Activated effector memory CD4-positive, alpha-beta T cell treated with anti-CD3 and anti-CD28 coated beads, Interleukin-2, amount 50 U/mL, for 16 hours (primary cell): ENCODE measurements at places on chromosomes 4 and X.

GRCh38 chr4:123352240-123352945 lies 44.2 kb upstream of the SPRY1 start:
- DNase-seq, result no peak

DNA sequence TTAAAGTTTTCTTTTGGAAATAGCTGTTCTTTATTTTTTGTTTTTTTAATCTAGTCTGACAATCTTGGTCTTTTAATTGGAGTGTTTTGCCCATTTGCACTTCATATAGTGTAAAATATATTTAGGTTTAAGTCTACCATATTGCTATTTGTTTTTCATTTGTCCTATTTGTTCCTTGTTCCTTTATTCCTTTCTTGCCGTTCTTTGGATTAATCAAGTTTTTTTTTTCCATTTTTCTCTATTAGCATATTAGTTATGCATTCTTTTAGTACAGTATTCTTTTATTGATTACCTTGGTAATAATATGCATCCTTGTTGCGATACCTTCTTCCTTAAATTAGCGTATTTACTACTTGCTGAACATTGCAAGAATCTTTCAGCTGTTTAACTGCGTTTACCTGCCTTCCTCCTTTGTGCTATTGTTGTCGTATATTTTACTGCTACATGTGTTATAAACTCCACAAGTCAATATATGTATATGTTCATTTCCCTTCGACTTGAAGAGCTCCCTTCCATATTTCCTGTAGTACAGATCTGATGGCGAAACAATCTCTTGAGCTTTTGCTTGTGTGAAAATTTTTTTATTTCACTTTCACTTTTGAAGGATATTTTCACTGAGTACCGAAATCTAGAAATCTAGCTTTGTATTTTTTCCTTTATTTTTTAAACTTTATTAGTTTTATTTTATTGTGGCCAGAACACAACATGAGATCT lies 23.9 kb upstream of the RNF212 start:
- no peak for DNase-seq

DNA sequence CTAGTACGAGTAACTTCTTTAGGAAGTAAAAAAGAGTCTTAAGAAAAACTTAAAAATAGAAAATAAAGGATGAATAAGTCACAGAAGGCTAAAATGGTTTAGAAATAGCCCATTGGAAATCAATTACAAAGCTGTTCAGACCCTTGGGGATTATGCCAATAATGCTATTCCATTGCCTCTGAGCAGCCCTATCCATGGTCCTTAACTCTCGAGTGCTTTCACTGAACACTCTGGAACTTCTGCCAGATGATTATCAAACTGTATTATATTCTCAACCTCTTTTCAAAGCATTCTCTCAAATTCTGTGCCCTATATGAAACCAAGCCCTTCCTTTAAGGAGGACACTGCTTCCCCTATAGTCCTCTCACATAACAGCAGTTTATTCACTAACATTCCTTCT lies 17.0 kb downstream of the SLC9B1 start:
- DNase-seq, result no peak

DNA sequence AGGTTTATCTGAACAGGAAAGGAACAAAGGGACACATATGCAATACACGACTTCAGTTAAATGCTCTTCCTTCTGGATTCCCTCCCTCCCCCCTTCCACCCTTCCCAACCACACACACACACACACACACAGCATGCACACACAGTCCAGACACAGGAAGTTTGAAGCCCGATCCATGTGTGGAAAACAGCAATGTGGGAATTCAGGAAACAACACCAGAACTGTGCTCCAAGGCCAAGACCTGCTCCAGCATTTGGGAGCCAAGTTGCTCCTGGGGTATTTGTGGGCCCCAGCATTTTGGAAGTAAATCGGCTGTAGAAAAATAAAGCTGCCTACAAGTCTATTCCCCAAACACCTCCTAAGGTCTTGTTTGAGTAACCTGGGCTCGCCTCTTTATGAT lies 5.6 kb upstream of the AMOT start:
- no peak for DNase-seq

GRCh38 chrX:47174846-47175587 lies 18.6 kb upstream of the UBA1 start:
- DNase-seq, result peak; percentile 13

GRCh38 chr4:15675356-15675755 lies 6.3 kb upstream of the FAM200B start:
- DNase-seq, result no peak

DNA sequence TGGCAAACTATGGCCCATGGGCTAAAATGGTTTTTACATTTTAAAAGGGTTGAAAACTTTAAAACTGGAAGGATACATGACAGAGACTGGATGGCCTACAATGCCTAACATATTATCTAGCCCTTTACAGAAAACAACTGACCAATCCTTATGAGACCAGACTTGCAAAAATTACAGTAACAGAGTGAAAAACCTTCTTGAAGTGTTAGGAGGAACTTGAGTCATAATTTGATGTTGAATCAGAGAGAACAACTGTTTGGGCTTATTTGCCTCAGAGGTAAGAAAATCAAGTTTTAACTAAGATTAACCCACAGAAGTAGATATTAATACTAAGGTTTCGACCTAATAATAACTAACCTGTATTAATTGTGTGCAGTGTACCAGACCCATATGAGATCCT lies 12.4 kb upstream of the NAP1L5 start:
- DNase-seq, result no peak

GRCh38 chrX:9598344-9598743 lies 133.5 kb downstream of the TBL1X start:
- no peak for DNase-seq

DNA sequence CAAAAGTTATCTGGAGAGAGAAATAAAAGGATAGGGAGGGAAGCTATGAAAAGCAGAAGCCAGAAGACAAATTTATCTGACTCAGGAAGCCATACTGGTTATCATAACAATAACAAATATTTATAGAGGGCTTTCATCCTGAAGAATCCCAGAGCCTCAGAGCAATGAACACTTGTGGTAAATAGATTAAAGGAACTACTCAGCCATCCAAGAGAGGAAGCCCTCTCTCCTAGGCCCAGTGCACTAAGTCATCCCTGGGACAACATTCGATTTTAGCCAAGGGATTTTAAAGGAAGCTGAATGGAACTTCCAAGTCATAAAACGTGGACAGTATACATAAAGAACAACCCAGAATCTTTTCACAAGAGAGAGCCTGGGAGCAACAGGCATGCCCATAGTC lies 76.9 kb downstream of the COL4A6 start:
- no peak for DNase-seq

DNA sequence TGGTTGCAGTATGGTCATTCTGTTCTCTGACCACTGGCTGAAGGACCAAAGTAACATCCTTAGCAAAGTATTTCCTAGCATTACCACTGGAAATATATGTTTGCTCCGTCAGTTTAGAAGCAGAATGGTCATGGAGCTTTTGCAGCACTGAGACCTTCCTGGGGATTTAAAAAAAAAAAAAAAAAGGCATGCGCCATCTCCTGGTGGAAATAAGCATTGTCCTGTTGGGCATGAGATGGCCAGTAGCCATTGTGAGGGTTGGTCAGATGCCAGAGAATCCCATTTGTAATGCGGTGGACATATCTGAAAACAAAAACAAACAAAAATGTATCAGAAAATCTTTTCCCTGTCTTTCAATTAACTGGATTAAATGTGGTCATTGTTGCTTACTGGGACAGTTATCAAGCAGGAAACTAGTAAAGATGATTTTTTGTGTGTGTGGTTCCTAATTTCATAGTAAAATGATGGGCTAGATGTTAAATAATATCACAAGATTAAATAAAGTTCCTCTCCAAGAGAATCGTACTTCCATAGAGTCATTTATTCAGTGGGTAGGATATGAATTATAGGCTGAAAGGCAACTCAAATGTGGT lies 139.6 kb downstream of the SOWAHB start:
- DNase-seq, result no peak

DNA sequence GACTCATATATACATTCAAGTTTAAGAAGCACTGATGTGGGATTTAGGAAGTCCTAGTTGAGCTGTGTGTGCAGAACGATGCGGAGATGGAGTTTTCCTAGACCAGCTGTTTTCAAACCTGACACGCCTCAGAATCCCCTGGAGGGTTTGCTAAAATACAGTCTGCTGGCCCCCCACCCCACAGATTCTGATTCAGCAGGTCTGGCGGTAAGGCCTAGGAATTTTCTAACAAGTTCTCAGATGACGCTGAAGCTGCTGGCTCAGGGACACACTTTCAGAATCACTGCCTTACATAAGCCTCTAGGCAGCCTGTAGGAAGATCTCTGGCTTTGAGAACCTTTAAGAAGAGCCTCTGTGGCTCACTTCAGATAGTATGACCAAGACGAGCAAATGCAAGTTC lies 73.1 kb downstream of the PHEX start:
- no peak for DNase-seq

DNA sequence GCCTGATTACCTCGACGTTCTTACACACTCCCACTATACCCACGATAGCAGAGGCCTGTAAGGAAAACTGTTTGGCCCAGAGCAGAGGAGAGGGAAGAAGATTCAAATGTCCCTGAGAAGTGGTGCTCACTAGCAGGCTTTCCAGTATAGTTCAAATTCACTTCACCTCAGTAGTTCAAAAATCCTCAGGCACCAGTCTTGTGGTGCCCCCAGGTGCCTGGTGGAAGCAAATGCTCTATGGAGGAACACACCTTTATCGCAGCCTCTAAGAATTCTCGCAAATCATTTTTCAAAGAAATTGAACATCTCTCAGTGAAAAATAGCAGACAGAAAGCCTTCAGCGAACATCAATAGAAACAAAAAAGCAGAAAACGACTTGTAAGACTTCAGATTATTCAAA lies 12.2 kb upstream of the MTMR1 start:
- no peak for DNase-seq

DNA sequence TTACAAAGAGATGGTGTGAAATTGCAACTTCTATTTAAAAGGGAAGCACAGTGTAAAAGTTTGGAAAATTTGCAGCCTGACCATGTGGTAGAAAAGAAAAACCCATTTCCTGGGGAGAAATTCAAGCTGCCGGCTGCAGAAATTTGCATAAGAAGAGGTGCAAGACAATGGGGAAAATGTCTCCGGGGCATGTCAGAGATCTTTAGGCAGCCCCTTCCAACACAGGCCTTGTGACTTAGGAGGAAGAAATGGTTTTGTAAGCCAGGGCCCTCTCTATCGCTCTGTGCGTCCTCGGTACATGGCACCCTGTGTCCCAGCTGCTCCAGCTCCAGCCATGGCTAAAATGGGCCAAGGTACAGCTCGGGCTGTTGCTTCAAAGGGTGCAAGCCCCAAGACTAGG lies 40.4 kb downstream of the CCDC158 start:
- DNase-seq, result no peak

GRCh38 chr4:7610022-7610670 lies 175.4 kb upstream of the PSAPL1 start:
- no peak for DNase-seq

DNA sequence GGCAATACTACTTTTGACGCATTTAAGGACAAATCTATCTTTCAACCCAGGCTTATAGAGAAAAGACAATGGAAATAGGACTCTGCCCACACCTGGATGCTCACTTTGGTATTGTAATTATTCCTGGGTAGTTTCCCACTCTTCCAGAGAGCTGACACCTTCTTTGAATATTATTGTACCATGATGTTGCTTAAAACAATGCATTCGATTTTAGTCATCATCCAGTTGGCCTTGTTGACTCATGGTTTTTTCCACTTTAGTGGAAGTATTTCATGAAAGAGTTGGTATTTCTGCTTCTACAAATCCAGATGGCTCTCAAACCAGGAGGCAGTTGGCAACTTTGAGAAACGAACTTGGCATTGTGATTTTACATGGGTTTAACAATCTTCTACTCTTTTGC lies 124.2 kb downstream of the ENOX2 start:
- no peak for DNase-seq

- DNase-seq, result no peak
Measured at GRCh38 chr4:91681544-91681943, 622.2 kb upstream of the GRID2 start.

- DNase-seq, result no peak
Measured at GRCh38 chr4:84965553-84966381, 723 bp downstream of the WDFY3 start.

DNA sequence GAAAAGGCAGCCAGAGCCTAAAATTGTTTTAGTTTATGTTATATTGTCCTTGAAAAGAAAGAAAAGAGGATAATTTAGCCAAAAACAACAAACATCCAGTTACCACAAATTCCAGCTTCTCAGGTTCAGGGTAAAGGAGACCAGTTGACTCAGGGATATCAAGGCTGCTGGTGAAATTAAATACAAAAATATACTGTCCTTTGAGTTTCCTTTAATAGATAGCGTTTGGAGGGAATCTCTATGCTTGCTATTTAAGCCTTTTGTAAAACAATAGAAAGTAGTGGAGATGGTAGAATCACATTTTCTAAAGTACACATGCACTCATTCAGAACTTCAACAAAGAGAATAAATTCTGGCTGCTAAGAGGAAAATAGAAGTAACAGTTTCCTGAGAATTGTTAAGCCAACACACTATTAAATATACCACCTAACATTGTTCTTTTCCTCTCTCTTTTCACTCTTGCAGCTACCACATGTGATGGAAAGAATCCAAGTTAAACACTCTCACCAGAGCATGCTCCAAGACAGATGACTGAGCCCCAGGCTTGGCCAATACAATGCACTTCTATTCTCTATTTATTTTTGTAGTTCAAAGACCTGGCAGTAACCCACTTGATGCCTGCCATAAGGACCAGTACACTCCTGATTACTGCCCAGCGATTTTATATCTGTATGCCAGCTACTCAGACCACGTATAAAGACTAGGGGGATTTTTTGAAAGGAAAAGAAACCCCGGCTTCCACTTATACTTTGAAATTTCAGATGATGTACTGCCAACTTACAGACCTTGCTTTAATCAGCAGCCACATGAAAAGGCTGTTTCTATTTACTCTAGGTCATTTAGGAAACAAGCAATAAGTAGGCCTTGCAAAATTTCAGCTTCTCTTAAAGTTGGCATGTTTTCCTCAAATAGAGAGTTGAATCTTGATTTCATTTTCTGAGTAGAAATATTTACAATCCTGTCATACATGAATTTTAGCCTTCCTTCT lies 756.9 kb downstream of the FAT4 start:
- no peak for DNase-seq

DNA sequence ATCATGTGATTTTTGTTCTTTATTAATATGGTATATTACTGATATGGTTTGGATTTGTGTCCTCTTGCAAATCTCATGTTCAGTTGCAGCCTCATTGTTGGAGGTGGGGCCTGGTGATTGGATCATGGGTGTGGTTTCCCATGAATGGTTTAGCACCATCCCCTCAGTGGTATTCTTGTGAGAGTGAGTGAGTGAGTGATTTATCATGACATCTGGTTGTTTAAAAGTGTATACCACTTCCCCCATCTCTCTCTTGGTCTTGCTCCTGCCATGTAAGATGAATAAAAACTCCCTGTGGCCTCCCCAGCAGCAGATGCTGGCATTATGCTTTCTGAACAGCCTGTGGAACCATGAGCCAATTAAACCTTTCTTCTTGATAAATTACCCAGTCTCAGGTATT lies 111.5 kb downstream of the TAB3 start:
- no peak for DNase-seq

DNA sequence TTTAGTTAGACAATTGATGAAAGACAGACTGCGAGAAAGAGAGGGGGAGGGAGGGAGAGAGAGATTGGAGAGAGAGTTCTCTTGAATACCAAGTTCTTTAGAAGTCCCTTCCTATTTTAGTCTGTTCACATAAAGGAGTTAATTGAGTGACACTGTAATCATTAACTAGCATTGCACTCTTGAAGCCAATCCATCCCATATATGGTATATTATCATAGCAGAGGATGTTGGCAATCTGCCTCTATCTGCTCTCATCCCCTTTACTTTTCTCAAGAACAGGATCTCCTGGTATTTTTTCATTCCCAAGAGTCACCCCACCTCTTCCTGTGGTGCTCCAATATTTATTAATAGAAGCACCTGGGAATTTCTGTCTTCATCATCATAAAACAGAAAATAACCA lies 959.6 kb upstream of the NDST4 start:
- DNase-seq, result no peak
